ENCODE measurements at places on chromosomes 5 and 9. TPM values are rescaled to one million over a fixed set of nuclear protein-coding genes. Genes with fewer than 3 reads are reported as not detected.

The NKD2 gene
- not detected for total RNA-seq

DNA sequence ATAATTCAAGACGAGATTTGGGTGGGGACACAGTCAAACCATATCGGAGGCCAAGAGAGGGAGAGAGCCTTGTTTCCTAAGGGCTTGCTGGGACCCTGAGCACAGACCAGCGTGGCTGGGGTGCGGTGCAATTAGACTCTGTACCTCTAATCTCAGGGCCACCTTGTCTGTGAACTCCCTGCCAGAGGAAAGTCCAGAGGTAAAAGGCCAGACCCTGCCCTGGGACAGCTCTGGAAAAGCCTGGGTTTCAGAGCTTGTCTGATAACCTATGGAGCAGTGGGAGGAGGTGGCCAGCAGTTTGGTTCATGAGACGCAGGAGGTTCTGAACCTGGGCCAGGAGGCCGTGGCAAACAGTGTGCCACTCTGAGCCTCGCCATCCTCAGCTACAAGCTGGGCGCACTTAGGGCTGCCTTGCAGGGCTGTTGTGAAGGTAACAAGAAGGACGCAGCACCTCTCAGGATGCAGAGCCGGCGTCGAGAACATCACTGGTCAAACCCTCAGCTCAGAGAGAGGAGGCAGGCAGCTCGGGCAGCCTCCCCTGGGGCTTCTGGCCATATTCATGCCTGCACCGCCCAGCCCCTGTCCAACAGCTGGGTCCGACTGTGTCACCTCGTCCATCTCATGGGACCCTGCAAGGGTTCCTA lies 4.8 kb upstream of the DOLPP1 start:
- no peak overlapping the region for H3K4me3 ChIP-seq
- no peaks in the 10 kb centered on the region for H3K27me3 ChIP-seq

The PDZD2 gene
- 1.3 TPM for total RNA-seq

- H3K27me3 ChIP-seq, result no peaks in the 10 kb centered on the region
- H3K4me3 ChIP-seq, result no peak overlapping the region
- H3K36me3 ChIP-seq, result no peaks in the 10 kb centered on the region
- DNase-seq, result no peak
Measured at GRCh38 chr5:57751710-57752109, 269.1 kb upstream of the ACTBL2 start.

DNA sequence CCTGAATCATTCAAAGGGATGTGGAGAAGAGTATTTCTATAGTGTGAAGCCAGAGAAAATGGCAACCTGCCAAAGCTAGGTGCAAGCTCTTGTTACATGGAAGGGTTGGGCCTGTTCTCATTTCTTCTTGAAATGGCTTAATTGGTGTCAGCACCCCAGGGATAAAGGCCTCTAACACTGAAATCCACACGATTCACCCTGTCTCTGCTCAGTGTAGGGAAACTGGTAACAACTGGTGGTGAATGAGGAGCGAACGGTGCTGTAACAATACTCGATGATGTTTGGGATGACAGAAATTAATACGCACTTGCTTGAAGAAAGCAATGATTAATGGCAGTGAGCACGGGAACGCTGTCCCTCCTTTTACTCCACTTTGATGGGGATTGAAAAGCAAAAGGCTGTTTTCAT lies 16.2 kb downstream of the PBX3 start:
- H3K4me3 ChIP-seq, result no peak overlapping the region
- no peak overlapping the region for H3K27ac ChIP-seq
- DNase-seq, result no peak
- H3K27me3 ChIP-seq, result no peaks in the 10 kb centered on the region

The LHFPL2 gene
- total RNA-seq, result 0.85 TPM

The AQP3 gene
- total RNA-seq, result 12.7 TPM

- H3K27me3 ChIP-seq, result no peaks in the 10 kb centered on the region
- no peak for DNase-seq
- peaks cover 13% of the 10 kb centered on the region for H3K36me3 ChIP-seq
- H3K4me1 ChIP-seq, result peaks cover 2% of the 10 kb centered on the region
- no peak overlapping the region for H3K27ac ChIP-seq
- no peak overlapping the region for H3K4me3 ChIP-seq
Measured at GRCh38 chr9:15220658-15221318, 86.2 kb downstream of the TTC39B start.

The ADAMTSL2 gene
- total RNA-seq, result not detected

The PDE8B gene
- total RNA-seq, result not detected

GRCh38 chr9:101437806-101438232 lies 2.2 kb upstream of the ALDOB start:
- no peaks in the 10 kb centered on the region for H3K4me1 ChIP-seq
- no peak overlapping the region for H3K27ac ChIP-seq
- H3K36me3 ChIP-seq, result no peaks in the 10 kb centered on the region
- no peak overlapping the region for H3K4me3 ChIP-seq
- H3K27me3 ChIP-seq, result no peaks in the 10 kb centered on the region

The FER gene
- 17.3 TPM for total RNA-seq

DNA sequence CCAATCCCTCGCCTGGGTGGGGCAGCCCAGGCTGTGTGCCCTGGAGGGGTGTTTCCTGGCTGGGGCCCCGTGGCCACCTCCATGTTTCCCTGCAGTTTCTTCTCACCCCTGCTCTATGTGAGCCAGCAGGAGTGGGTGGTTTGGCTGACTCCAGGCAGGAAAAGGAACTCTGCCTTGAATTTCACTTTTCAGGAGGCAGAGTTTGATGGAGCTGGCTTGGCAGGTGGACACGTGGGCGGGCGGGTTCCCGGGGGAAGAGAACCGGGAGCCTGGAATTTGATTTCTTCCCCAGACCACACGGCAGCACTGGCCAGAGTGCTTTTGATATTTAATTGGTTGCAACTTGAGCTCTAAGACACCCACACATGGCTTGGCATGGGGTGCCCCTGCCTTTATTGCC lies 119.8 kb upstream of the PANK3 start:
- no peaks in the 10 kb centered on the region for H3K4me1 ChIP-seq
- H3K27me3 ChIP-seq, result no peaks in the 10 kb centered on the region
- H3K27ac ChIP-seq, result no peak overlapping the region
- no peaks in the 10 kb centered on the region for H3K36me3 ChIP-seq
- H3K4me3 ChIP-seq, result no peak overlapping the region
- no peak for DNase-seq

DNA sequence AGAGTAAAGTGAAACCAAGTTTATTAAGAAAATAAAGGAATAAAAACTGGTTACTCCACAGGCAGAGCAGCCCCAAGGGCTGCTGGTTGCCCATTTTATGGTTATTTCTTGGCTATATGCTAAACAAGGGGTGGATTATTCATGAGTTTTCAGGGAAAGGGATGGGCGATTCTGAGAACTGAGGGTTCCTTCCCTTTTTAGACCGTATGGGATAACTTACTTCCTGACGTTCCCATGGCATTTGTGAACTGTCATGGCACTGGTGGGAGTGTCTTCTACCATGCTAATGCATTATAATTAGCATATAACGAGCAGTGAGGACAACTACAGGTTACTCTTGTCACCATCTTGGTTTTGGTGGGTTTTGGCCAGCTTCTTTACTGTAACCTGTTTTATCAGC lies 323.9 kb upstream of the PTGER4 start:
- H3K4me1 ChIP-seq, result peaks cover 14% of the 10 kb centered on the region
- no peak for DNase-seq
- no peak overlapping the region for H3K27ac ChIP-seq
- H3K36me3 ChIP-seq, result no peaks in the 10 kb centered on the region
- H3K4me3 ChIP-seq, result no peak overlapping the region
- H3K27me3 ChIP-seq, result no peaks in the 10 kb centered on the region

- H3K27ac ChIP-seq, result no peak overlapping the region
- no peaks in the 10 kb centered on the region for H3K36me3 ChIP-seq
- no peak overlapping the region for H3K4me3 ChIP-seq
- DNase-seq, result no peak
- H3K4me1 ChIP-seq, result no peaks in the 10 kb centered on the region
Measured at GRCh38 chr9:23088932-23089364, 642.3 kb downstream of the DMRTA1 start.

- no peaks in the 10 kb centered on the region for H3K27me3 ChIP-seq
- DNase-seq, result no peak
- peaks cover 17% of the 10 kb centered on the region for H3K4me1 ChIP-seq
Measured at GRCh38 chr5:39169081-39169480, 50.3 kb downstream of the FYB1 start.

DNA sequence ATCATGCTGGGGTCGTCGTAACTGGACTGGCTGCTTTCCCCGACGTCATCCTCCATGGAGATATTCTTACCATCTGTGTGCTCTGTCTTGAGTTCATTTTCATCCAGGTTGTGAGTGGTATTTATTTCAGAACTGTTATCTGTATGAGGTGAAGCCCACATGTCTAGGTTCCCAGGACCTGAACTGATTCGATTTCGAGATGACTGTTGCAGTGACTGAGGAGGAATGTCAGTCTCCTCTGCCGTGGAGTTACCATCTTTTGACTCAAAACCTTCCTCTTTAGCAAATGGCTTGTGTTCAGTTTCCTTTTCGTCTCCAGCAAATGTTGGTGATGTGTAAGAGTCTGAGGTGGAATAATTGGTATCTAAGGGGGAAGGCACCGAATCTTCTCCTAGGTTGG lies 55.2 kb upstream of the PCA3 start:
- H3K36me3 ChIP-seq, result no peaks in the 10 kb centered on the region
- no peak overlapping the region for H3K27ac ChIP-seq
- no peak for DNase-seq
- no peak overlapping the region for H3K4me3 ChIP-seq

- H3K4me3 ChIP-seq, result no peak overlapping the region
- no peaks in the 10 kb centered on the region for H3K4me1 ChIP-seq
- H3K27me3 ChIP-seq, result no peaks in the 10 kb centered on the region
- no peaks in the 10 kb centered on the region for H3K36me3 ChIP-seq
- DNase-seq, result no peak
Measured at GRCh38 chr5:28499766-28500290, 1461.4 kb upstream of the CDH9 start.

The TMEM38B gene
- 8.0 TPM for total RNA-seq

GRCh38 chr5:2755681-2756171 lies 4.2 kb upstream of the IRX2 start:
- H3K36me3 ChIP-seq, result no peaks in the 10 kb centered on the region
- DNase-seq, result no peak
- no peak overlapping the region for H3K4me3 ChIP-seq
- H3K27me3 ChIP-seq, result peaks cover 28% of the 10 kb centered on the region
- H3K27ac ChIP-seq, result no peak overlapping the region
- no peaks in the 10 kb centered on the region for H3K4me1 ChIP-seq

- peaks cover 2% of the 10 kb centered on the region for H3K27me3 ChIP-seq
- H3K4me3 ChIP-seq, result no peak overlapping the region
- peaks cover 8% of the 10 kb centered on the region for H3K4me1 ChIP-seq
- no peak overlapping the region for H3K27ac ChIP-seq
Measured at GRCh38 chr5:33850100-33850594, 41.6 kb downstream of the ADAMTS12 start.

GRCh38 chr5:95627971-95628810 lies 8.3 kb downstream of the GPR150 start:
- H3K27ac ChIP-seq, result no peak overlapping the region

The PCDHGA7 gene
- 0.68 TPM for total RNA-seq

- H3K27ac ChIP-seq, result no peak overlapping the region
- no peak overlapping the region for H3K4me3 ChIP-seq
- no peak for DNase-seq
- H3K36me3 ChIP-seq, result no peaks in the 10 kb centered on the region
- H3K27me3 ChIP-seq, result peaks cover 2% of the 10 kb centered on the region
- no peaks in the 10 kb centered on the region for H3K4me1 ChIP-seq
Measured at GRCh38 chr5:151903243-151903653, 21.4 kb downstream of the GLRA1 start.

DNA sequence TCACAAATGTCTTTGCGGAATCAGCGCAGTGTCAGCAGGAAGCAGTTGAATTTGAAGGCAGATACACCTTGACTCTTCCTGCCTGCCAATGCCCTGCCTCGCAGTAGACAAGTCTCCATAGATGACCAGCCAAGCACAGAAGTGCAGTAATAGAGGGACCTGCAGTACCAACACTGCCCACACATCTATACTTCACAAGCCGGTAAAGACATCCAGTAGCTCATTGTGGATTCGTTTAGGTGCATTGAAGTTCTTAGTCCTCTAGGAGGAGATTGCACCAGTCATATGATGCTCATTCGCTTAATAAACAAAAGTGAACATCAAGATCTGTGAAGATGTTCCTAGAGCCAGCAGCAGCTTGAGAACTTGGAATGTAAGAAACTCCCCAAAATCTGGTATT lies 7.1 kb upstream of the IFNA2 start:
- H3K36me3 ChIP-seq, result no peaks in the 10 kb centered on the region
- H3K27me3 ChIP-seq, result peaks cover 40% of the 10 kb centered on the region
- no peak overlapping the region for H3K4me3 ChIP-seq
- H3K4me1 ChIP-seq, result peaks cover 8% of the 10 kb centered on the region
- peak; percentile 38 for DNase-seq

- no peaks in the 10 kb centered on the region for H3K4me1 ChIP-seq
- H3K27ac ChIP-seq, result no peak overlapping the region
- no peak overlapping the region for H3K4me3 ChIP-seq
- DNase-seq, result no peak
- H3K27me3 ChIP-seq, result no peaks in the 10 kb centered on the region
- H3K36me3 ChIP-seq, result no peaks in the 10 kb centered on the region
Measured at GRCh38 chr5:10102706-10103497, 146.8 kb downstream of the ATPSCKMT start.

The ADAMTS16 gene
- total RNA-seq, result not detected

DNA sequence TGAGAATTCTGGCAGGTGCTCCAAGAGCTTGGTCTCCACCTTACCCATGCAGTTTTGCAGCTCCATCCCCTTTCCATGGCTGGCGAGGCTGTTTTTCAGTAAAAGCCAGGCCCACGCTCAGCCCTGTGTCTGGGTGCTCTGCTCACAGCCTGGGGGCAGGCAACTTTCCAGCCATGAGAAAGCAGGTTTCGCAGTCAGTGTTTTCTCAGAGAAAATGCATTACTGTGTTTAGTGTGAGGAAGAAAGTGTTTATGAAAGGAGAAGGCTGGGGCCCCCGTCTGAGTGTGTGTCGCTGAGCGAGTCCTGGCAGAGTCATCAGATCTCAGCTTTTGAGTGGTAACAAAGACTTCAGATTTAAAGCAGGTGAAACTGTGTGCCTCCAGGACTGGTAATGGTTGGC lies 248.1 kb downstream of the IRX1 start:
- H3K27me3 ChIP-seq, result no peaks in the 10 kb centered on the region
- no peak for DNase-seq
- H3K4me3 ChIP-seq, result no peak overlapping the region
- H3K27ac ChIP-seq, result no peak overlapping the region
- no peaks in the 10 kb centered on the region for H3K36me3 ChIP-seq

DNA sequence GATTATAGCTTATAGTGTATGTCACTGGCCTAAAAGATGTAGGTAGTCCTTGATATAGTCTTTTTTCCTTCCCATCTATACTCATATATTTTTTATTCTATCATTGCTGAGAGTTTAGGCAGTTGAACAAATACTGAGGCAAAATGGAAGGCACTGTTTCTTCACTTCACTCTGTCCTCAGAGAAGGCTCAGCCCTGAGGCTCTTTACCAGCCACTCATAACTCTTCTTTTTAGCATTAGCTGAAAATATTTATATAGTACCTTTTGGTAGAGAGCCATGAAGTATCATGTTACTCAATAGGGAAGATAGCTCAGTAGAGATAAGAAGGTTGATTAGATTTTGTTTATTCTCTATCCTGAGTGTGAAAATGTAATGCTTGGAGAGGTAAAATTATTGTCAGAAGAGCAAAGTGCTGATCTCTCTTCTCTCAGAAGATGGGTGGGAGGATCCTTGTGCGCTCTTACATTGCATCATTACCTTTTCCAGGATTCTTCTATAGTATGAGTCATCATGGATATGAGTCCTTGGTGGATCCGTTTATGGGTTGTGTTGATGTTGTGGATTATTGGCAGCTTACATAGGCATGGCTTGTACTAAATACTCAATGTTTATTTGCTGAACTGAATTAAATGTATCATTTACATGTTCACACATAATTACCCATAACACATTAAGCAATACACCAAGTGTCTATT lies 88.1 kb downstream of the ANXA1 start:
- no peak for DNase-seq
- H3K4me3 ChIP-seq, result no peak overlapping the region
- H3K4me1 ChIP-seq, result no peaks in the 10 kb centered on the region
- H3K36me3 ChIP-seq, result no peaks in the 10 kb centered on the region
- no peaks in the 10 kb centered on the region for H3K27me3 ChIP-seq
